Hepatocyte (in vitro differentiated cells): ENCODE measurements at places on chromosomes 5 and 9.

GRCh38 chr9:95027914-95028852, 289.3 kb downstream of the FANCC start:
- H3K4me3 ChIP-seq = no peak overlapping the region
- peaks cover 78% of the 10 kb centered on the region for H3K4me1 ChIP-seq
- H3K27me3 ChIP-seq = no peaks in the 10 kb centered on the region
- DNase-seq = no peak
- H3K27ac ChIP-seq = peak overlapping the region; percentile 76
- no peaks in the 10 kb centered on the region for H3K36me3 ChIP-seq

GRCh38 chr9:7320139-7320538, 479.4 kb downstream of the DMAC1 start:
- no peak overlapping the region for H3K27ac ChIP-seq
- H3K4me3 ChIP-seq = no peak overlapping the region
- DNase-seq = peak; percentile 60
- H3K36me3 ChIP-seq = no peaks in the 10 kb centered on the region

- no peak for DNase-seq
- no peak overlapping the region for H3K4me3 ChIP-seq
- H3K27me3 ChIP-seq = peaks cover 9% of the 10 kb centered on the region
- H3K4me1 ChIP-seq = no peaks in the 10 kb centered on the region
- H3K36me3 ChIP-seq = no peaks in the 10 kb centered on the region
- no peak overlapping the region for H3K27ac ChIP-seq
Observed at GRCh38 chr9:114524247-114524681, 19.0 kb upstream of the WHRN start.

GRCh38 chr5:149820012-149820411, 89.9 kb downstream of the PPARGC1B start:
- H3K4me1 ChIP-seq = peaks cover 5% of the 10 kb centered on the region
- no peak overlapping the region for H3K4me3 ChIP-seq
- H3K27me3 ChIP-seq = no peaks in the 10 kb centered on the region
- H3K36me3 ChIP-seq = no peaks in the 10 kb centered on the region
- no peak overlapping the region for H3K27ac ChIP-seq

DNA sequence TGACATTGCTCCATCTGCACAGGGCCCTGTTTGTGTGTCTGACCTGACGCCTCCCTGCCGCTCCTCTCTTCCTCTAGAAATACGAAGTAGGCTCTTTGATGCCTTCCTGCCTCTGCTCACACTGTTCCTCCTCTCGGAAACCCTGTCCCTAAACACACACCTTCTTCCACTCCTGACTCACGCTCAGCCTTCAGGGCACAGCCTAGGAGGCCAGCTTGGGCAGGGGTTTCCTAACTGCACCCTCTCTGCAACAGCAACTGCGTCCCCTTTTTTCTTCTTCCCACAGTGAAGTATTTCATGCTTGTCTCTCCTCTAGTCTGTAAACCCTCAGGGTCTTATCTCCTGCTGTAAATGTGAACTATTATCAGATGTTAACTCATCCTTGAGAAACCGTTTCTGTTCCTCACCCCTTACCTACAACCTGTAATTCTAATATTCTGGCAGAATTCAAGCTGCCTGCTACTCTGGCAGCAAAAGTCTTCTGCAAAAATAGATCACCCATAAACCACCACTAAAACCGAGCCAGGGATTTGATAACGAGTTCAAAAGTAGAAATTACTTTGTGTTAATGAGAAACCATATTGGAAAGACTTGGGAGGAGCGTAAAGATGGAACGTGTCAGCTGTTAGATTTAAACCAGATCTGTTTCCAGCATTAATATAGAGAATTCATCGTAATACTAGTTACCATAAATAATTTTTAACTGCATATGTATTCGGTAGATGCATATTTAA, 100.2 kb downstream of the DAPK1 start:
- no peak for DNase-seq
- peak overlapping the region; percentile 59 for H3K27ac ChIP-seq
- no peaks in the 10 kb centered on the region for H3K36me3 ChIP-seq
- no peaks in the 10 kb centered on the region for H3K27me3 ChIP-seq
- no peak overlapping the region for H3K4me3 ChIP-seq

DNA sequence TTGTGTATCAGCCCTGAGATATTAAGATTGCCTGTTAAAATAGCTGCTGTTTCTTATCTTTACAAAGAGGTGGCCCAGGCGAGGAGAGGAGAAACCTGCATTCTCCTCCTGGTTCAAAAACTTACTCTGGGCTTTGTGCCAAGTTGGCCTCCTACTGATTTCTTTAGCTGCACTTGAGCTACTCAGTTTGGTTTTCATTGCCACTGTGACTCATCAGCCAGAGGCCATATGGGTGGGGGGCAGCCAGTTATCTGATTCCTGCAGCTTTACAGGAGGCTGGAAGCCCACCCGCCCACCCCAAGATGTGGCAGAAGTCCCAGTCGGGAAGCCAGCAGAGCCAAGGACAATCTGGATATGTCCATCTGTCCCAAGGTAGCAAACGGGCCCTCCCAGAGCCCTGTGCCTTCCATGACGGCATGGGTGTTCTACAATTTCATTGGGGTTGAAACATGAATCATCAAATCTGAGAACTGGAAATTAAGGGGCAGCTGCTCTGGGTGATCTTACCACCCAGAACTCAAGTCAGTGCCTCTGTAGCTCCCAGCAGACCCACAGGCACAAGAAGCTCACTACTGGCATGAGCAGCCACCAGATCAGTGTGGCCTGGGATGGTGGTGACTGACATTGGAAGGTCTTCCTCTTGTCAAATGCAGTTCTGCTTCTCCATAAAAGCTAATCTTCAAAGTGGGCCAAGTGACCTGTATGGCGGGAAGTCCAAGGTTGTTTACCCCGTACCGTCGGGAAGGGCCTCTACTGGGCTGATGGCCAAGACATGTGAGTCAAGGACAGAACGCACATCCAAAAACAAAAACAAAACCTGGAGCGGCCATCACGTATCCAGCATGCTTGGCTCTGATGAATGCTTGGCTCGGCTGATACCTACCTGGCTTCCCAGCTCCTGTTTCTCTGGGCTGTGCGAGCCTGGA, 15.6 kb downstream of the FCN2 start:
- H3K36me3 ChIP-seq = no peaks in the 10 kb centered on the region
- peak overlapping the region; percentile 76 for H3K27ac ChIP-seq
- H3K4me1 ChIP-seq = peaks cover 13% of the 10 kb centered on the region
- no peak overlapping the region for H3K4me3 ChIP-seq

GRCh38 chr5:66882606-66883227, 286.5 kb downstream of the MAST4 start:
- DNase-seq = no peak
- no peak overlapping the region for H3K4me3 ChIP-seq
- H3K36me3 ChIP-seq = no peaks in the 10 kb centered on the region
- H3K4me1 ChIP-seq = peaks cover 13% of the 10 kb centered on the region
- peak overlapping the region; percentile 31 for H3K27ac ChIP-seq
